CD4-positive, alpha-beta T cell treated with Interleukin-15 for 1 hour (primary cell): ENCODE measurements at places on chromosomes 3 and 15.

GRCh38 chr3:31785734-31786133, 195.3 kb downstream of the OSBPL10 start:
- no peak for DNase-seq

- no peak for DNase-seq
These were observed 256.5 kb upstream of the NECTIN3 start for GRCh38 chr3:110815008-110815583.

DNA sequence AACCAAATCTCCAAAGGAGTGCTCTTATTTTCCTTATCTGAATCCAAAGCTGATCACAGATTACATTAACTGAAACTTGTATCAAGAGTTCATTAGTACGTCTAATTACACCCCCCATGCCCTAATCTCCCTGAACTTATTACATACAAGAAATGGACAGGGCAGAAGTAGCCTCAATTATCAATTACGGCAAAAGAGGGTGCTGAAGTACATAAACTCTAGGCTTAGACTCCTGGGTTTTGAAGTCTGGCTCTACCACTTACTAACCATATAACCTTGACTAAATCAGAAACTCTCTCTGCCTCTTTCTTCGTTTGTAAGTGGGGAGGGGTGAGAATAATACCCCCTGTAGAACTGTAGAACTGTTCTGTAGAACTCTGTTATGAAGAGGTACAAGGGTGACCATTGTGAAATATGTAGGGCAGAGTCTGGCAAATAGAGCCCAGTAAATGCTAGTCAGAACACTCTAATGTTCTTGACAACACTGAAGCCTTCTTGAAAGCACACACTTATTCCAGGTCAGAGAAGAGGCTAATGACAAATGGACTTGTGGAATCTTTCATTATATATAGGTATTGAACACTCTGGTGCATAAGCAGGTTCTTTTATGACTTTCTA, 19.6 kb upstream of the OR5K4 start:
- DNase-seq, result no peak

GRCh38 chr15:60275624-60276023, 122.2 kb downstream of the ANXA2 start:
- no peak for DNase-seq

GRCh38 chr3:167057581-167057980, 322.5 kb downstream of the ZBBX start:
- no peak for DNase-seq

DNA sequence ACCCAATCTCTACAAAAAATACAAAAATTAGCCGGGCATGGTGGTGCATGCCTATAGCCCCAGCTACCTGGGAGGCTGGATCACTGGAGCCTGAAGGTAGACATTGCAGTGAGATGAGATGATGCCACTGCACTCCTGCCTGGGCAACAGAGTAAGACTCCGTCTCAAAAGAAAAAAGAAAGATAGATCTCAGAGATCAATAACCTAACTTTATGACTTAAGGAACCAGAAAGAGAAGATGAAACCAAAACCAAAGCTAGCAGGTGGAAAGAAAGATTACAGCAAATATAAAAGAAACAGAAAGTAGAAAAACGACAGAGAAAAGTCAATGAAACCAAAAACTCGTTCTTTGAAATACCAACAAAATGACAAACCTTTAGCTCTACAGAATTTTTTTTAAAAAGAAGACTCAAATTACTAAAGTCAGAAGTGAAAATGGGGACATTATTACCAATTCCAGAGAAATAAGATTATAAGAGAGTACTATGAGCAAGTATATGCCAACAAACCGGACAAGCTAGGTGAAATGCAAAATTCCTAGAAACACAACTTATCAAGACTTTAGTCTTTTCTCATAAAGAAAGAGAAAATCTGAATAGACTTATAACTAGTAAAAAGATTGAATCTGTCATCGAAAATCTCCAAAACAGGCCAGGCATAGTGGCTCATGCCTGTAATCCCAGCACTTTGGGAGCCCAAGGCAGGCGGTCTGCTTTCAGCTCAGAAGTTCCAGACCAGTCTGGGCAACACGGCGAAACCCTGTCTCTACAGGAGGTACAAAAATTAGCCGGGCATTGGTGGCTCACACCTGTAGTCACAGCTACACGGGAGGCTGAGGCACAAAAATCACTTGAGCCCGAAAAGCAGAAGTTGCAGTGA, 35.0 kb downstream of the ACAP2 start:
- DNase-seq, result no peak

- DNase-seq, result no peak
These were observed 14.1 kb downstream of the ATP2C1 start for GRCh38 chr3:130907966-130908365.

DNA sequence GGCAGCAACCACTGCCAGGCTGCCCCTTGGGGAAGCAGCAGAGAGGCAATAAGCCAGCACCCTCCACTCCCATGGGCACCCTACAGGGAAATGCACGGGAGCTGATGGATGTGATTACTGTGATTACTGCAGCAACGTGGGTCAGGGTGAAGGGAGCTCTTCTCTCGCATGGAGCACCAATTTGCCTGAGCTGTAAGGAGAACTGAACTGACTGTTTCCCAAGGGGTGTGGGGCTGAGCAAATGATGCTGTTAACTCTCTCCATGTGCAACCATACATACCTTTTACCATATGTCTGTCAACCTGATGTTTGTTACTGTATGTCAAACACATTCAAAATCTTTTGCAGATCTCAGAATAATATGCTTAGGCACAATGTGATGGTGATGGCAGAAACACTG, 680.6 kb downstream of the SQOR start:
- no peak for DNase-seq

GRCh38 chr3:179961071-179961702, 75.5 kb downstream of the PEX5L start:
- no peak for DNase-seq

- no peak for DNase-seq
These were observed 116.6 kb downstream of the SEC22A start for GRCh38 chr3:123318374-123318773.

DNA sequence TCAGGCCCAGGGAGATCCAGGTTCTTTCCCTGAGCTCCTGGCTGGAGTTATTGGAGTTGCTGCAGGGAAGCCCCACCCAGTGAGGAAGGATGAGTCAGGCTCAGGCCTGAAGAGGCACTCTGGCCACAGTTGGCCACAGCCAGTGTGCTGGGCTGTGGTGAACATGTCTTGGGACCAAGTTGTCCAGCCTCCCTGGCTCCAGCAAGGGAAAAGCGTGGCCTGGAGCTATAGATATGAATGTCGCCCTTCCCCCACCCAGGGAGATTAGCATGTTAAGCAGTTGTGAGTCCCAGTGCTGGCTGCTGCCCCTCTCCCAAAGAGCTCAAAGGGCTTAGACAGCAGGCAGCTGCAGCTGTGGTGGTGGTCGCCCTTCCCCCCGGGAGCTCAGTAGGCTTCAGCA, 963.2 kb downstream of the ROBO2 start:
- DNase-seq, result no peak

- no peak for DNase-seq
These were observed 858 bp downstream of the NTRK3 start for GRCh38 chr15:88255484-88256278.

DNA sequence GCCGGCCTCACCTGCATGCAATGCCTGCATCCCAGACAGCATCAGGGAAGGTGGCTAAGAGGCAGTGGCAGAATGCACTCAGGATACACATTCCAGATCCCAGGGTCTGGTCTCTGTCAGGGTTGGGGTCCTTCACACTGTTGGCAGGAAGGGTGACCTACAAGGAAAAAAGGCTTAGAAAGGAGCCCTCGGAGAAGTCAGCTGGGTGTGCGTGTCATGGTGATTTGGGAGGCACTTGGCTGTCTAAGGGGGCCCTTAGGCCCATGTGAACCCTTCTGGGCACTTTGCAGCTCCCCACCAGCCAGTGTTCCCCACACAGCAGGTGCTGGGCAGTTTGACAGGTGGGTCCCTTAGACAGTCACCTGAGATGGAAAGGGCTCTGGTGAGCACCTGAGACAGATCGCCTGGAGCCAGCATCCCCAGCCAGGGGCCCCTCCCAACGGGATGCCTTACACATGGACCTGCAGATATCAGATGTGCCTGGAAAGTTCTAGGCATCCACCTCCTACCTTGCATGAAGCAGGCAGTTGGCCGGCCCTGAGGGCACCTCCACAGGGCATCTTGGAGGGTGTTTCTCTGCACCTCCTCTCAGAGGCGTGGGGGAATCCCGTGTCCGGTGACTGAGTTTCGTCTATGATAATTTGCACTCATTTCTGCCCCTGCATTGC, 131.6 kb downstream of the LRRK1 start:
- no peak for DNase-seq

DNA sequence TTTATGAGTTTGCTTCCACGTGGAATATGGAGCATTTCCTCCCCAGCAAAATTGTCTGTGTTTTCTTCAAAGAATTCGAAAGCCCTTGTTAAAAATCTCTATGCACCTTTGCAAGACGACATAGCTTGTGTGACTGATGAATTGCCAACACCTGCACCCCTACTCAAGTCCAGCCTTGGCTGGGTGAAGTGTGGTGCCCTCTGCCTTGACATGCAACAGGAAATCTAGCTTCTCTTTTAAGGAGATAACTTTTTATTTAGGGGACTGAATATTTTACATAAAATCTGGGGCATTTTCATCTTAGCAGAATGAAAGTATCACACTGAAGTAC, 647 bp downstream of the HMG20A start:
- DNase-seq, result no peak

DNA sequence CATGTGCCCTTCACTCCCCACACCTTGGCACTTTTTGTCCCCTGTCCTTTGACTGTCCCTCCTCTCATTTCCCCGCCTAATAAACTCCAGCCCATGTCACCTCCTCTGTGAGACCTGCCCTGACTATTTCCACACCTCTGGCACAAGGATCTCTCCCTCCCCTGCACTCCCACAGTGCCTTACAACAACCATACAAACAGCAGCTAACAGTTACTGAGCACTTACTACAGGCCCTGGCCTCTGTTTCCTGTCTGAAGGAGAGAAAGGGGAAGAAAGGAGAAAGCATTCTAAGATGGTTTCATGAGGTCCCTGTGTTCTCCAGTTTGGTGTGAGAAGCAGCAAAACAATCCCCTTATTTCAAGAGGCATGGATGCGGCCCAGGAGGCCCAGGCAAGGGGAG, 20.0 kb upstream of the TRH start:
- DNase-seq, result no peak

GRCh38 chr15:79779746-79780145, 117.1 kb downstream of the MTHFS start:
- peak; percentile 21 for DNase-seq

DNA sequence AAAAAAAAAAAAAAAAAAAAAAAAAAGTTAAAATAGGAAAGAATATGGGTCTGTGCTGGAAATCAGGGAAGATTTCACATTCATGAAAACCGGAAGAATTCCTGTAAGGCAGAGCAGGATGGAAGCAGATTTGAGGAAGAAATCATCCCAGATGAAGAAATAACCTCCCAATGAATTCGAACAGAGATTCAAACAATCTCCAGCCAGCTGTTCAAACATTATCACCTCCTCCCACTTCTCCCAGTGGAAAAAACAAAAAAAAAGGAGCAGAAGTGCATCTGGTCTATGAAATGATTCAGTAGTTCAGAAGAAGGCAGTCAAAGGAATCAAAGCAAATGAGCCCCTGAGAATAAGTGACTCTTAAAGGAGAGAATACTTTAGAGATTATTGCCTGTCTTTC, 33.1 kb downstream of the CP start:
- no peak for DNase-seq

GRCh38 chr3:3199306-3199705, 19.8 kb upstream of the CRBN start:
- no peak for DNase-seq

- DNase-seq, result no peak
These were observed 146.4 kb downstream of the EPHA6 start for GRCh38 chr3:96960661-96961330.

- DNase-seq, result no peak
These were observed 114.8 kb downstream of the IL12A start for GRCh38 chr3:160103397-160103796.

- peak; percentile 48 for DNase-seq
These were observed 72.2 kb downstream of the SMAD6 start for GRCh38 chr15:66774001-66774814.

DNA sequence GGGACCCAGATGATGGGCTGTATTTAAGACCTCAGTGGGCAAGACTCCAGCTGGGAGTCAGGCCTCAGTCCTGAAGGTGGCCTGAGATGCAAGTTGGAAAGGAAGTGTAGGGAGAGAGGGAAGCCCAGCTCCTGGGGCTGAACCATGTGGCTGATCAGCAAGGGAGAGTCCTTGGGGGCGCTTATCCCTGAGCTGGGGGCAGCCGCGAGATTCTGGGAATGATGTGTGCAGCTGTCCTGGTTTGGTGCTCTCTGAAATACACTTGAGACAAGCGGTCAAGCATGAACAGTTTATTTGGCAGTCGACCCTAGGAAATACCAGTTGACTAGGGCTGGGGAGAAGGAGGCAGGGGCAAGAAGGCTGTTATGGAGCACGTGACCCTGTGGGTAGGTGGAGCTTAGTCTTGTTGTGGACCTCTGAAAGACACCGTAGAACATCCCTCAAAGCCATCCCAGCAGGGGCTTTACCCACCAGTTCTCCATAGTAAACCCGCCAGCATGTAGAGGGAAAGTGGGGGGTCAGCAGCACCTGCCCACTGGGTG, 41.8 kb upstream of the SLC6A11 start:
- no peak for DNase-seq

- DNase-seq, result no peak
These were observed 36.9 kb downstream of the ITPR1 start for GRCh38 chr3:4529876-4530588.

- no peak for DNase-seq
These were observed 24.8 kb upstream of the SLC25A38 start for GRCh38 chr3:39358333-39358732.

- no peak for DNase-seq
These were observed 38.8 kb upstream of the B3GNT5 start for GRCh38 chr3:183214277-183214612.

GRCh38 chr3:191357909-191358308, 27.6 kb upstream of the UTS2B start:
- DNase-seq, result no peak

DNA sequence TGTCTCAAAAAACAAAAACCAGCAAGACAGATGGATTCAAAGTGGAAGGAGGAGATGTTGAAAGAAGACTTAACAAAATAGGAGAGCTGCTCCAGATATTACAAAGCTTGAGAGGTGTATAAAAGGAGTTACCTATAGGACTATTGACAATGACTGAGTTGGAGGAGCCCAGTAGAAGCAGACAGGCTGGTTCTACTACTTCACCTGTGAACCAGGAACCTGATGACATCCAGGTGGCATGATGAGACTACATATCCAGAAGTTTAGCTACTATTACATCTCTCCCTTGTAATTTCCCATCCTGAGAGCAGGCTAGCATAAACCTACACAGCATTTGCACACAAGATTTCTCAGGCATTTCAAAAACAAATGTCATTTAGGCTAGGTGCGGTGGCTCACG, 49.3 kb downstream of the CPEB1 start:
- DNase-seq, result no peak

GRCh38 chr3:72102112-72102616, 317.2 kb upstream of the PROK2 start:
- DNase-seq, result peak; percentile 83
